Suprapubic skin (tissue), 4 donors: ENCODE measurements at places on chromosomes 2 and 18.

DNA sequence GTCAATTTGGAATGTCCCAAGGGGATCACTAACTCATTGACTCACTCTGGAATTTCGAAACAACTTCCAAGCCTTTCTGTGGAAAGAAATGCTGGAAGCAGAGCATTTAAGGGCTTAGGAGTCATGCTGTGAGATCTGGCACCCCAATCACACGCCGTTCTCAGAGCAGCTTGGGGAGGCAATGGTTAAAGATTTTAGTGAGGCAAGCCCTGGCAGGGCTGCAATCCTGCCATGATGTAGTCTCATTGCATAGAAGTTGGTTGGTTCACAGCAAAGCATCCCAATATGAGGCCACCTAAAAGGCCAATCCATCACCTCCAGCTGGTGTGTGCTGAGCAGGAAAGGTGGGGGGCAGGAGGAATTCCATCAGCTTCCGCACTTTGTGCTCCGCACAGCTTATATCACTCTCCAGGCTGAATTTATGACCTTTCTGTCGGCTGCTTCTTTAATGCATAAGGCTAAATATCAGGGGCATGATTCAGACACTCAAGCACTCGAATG, 1043.9 kb upstream of the POU3F3 start:
- DNase-seq: no peak

DNA sequence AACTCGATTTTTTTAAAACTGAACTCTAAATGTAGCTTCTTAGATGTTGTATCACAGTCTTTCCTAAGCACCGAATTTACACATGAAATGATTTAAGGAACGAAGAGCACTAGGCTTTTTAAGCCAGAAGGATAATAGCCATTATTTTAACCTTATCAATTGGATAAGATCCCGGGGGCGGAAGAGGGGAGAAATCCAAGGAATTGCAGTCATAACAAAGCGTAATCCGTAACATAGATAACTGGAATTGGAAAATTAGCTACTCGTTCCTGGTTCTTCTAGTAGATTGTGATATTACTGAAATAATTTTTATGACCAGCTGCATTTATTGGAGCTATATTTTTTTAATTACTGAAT, 988 bp upstream of the KANSL1L start:
- no peak for DNase-seq

GRCh38 chr2:103161456-103162289, 399.8 kb downstream of the TMEM182 start:
- DNase-seq: no peak

DNA sequence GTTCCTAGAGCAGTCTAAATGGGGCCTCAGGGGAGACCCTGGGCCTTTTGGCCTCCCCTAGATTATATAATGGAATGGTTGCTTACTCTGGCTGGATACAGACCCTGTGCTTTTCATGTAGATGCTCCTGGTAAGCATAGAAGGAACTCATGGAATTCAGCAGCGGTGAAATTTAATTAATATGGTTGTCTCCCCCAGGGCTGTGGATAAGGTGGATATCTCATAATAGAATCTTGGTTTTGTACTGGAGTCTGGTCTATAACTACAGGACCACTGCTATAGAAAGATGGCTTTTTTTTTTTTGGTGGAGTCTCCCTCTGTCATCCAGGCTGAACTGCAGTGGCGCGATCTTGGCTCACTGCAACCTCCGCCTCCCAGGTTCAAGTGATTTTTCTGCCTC, 84.5 kb downstream of the HRH4 start:
- no peak for DNase-seq

GRCh38 chr2:8576525-8577167, 105.2 kb upstream of the ID2 start:
- DNase-seq: no peak

DNA sequence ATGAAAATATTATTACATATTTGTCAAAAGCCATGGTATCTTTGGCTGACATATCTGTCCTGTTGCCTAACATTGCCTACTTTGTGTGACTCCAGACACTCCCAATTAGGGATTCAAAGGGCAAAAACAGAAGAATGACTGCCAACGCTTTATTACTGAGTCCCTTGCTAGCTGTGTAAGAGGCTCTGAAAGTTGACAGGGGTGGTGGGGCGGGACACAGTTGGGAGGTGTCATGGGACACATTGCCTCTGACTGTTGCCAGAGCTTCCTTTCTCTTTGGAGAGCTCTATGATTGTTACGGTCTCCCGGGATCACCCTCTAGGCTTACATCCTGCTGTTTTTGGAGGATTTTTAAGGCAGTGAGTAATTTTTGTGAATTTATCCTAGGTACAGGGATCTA, 249.6 kb upstream of the ACVR2A start:
- no peak for DNase-seq

- no peak for DNase-seq
Measured at GRCh38 chr2:114160263-114160981, 270.5 kb downstream of the ACTR3 start.

DNA sequence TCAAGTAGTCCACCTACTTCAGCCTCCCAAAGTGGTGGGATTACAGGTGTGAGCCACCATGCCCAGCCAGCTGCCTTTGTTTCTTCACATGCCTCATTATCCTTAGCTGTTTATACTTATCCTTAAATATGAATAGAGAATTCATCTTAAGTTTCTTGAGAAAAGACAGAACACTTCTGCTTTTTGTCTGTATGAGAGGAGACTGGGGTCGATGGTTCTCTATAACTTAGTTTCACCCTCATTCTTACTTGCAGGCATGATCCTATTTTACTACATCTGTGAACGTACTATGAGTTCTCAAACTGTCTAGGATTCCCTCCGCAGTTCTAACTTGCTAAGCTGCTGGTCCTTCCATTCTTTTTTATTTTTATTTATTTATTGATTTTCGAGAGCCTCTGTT, 20.4 kb downstream of the PPM1B start:
- DNase-seq: no peak

DNA sequence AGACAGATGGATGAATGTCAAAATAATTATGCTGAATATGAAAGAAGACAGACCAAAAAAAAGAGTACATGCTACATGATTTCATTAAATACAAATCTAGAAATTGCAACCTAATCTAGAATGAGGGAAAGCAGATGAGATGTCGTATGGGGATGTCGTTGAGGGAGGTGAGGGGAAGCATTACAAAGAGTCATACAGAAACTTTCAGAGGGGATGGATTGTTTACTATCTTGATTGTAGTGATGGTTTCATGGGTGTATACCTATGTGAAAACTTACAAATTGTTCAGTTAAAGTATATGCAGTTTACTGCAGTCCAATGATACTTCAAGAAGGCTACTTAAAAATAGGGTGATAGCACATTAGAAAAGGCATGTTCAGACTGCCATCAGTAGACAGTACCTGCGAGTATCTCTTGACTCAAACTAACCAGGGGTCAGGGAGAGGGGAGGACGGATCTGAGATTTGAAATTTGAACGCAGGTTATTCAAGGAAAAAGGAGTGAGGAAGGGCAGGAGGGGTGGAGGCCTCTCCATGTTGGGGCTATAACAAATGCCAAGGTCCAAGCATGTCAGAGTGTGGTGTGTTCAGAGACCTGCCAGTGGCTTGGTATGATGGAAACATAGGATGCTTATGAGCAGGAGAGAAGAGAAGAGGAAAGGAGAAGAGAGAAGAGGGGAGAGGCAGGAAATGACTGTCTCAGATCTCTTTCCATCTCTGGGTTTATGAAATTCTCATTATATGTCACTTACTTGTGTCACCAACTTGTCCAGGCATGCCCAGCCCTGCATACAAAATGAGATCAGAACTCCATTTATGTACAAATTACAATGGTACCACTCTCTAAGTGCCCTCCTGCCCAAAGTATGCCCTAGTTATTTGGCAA, 257.3 kb upstream of the CXCR4 start:
- no peak for DNase-seq

DNA sequence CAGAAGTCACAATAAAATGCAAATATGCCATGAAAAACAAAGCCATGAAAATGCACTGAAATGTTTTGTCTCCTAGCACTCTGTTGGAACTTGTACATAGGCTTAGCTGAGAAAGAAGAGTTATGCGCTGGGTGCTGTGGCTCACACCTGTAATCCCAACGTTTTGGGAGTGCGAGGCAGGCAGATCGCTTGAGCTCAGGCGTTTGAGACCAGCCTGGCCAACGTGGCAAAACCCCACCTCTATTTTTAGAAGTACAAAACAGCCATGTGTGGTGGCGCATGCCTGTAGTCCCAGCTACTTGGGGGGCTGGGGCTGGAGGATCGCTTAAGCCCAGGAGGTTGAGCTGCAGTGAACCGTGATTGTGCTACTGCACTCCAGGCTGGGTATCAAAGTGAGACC, 39.9 kb downstream of the IRS1 start:
- no peak for DNase-seq

DNA sequence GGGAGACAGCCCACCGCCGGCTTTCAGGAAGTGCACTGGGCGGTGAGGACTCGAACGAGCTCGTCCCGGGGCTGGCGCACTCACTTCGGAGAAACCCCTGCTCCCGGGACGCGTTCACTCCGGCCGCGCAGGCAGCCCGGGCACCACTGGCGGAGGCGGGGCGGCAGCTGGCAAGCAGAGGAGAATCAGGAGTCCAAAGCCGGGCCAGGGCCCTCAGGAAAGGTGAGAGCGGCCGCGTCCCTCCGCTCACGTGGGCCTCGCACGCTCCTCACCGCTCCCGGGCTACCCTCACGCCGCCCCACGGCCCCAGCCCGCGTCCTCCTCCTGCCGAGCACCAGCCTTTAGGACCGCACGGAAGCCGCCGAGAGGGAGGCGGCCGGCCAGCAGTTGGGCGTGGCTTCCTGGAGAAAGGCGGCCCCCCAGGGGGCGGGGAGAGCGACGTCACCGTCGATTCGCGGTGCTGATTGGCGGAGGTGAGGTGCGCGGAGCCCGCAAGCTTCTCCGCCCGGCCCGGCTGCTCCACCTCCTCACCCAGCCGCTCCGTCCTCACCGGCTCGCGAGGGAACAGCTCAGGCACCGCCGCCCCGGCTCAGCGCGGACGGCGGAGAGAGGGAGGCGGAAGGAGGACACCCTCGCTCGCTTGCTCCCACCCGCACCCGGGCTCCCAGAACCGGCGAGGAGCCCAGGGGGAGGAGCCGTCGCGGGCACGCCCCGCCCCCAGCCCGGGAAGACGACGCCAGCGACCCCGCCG, at the start of gene ZCCHC2:
ZCCHC2 (plus strand) TSS at position 522 of the 751 bp plus-strand sequence. CDS start 400 bp downstream, outside the sequence.
- DNase-seq: peak; percentile 99

GRCh38 chr2:153287109-153287801, 191.3 kb downstream of the RPRM start:
- no peak for DNase-seq

DNA sequence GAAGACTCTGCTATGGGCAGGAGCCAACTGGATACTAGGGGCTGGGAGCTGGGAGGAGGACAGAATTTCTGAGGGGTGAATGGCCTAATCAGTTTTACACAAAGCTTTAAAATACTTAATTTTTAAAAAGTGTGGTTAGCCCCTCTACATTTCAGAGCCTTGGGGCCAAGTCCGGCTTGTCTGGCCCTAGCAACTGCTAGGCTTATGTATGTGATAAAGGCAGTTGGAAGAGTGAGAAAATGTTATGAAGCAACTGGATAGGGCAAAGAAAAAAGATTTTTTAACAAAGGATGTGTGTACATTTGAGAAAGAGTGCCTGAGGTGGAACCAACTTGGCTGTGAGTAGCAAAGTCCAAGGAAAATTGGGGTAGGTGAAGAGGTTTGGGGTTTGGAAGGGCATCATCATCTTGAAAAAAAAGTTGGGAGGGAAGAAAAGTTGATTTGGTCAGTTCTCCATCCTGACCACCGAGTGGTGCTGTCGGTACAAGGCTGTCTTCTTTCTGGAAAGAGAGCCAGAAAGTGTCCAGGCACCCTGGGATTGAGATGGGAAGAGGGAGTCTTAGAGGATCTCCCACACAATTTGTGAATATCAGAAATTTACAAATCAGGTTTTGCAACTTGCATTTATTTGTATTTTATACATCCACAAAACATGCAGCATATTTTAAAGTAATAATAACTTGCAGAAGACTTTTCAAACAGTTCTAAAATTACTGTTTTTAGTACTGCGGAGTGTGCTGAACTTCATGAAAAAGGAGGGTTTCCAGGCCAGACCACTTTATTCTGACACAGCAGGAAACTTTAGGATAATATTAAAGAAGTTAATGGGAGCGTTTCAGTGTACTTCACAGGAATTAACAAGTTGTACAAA, 10.5 kb upstream of the CDK15 start:
- no peak for DNase-seq

GRCh38 chr18:8820396-8821082, 115.2 kb downstream of the MTCL1 start:
- DNase-seq: no peak

GRCh38 chr2:40202798-40203400, 249.0 kb downstream of the SLC8A1 start:
- DNase-seq: no peak

- DNase-seq: no peak
Measured at GRCh38 chr18:45164551-45164950, 450.7 kb upstream of the SLC14A2 start.

GRCh38 chr2:27312152-27312551, 3.9 kb upstream of the UCN start:
- no peak for DNase-seq

DNA sequence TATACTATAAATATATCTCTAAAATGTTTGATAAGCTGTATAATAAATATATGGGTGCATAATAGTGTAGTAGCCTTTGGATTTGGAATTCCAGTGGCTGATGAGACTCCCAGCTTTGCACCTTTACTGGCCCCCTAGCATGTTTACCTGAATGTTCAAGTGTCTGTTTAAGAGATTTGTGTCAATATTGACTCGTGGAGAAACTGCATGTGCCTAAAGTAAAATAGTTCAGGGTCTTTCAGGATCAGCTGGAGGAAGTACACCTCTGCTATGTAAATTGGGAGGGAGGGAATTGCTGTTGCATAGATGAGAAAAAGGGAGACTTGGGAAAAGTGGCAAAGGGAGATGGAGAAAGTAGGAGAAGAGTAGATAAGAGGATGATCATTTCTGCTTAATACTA, 23.9 kb downstream of the ME2 start:
- DNase-seq: no peak

GRCh38 chr2:193331676-193332075, 1136.9 kb upstream of the TMEFF2 start:
- no peak for DNase-seq

- no peak for DNase-seq
Measured at GRCh38 chr2:44706681-44707553, 234.6 kb upstream of the SIX3 start.

GRCh38 chr2:57759822-57760300, 286.7 kb upstream of the VRK2 start:
- DNase-seq: peak; percentile 90

- DNase-seq: peak; percentile 47
Measured at GRCh38 chr2:235694721-235695601, 201.1 kb downstream of the AGAP1 start.

GRCh38 chr2:73212448-73213176, 1.4 kb upstream of the SMYD5 start:
- DNase-seq: no peak

GRCh38 chr18:50757358-50757757, 62.5 kb downstream of the MRO start:
- no peak for DNase-seq

- DNase-seq: no peak
Measured at GRCh38 chr2:67839242-67839641, 223.6 kb downstream of the C1D start.
